NCI-H446 (cell line): ENCODE measurements at places on chromosomes 3 and 15.

DNA sequence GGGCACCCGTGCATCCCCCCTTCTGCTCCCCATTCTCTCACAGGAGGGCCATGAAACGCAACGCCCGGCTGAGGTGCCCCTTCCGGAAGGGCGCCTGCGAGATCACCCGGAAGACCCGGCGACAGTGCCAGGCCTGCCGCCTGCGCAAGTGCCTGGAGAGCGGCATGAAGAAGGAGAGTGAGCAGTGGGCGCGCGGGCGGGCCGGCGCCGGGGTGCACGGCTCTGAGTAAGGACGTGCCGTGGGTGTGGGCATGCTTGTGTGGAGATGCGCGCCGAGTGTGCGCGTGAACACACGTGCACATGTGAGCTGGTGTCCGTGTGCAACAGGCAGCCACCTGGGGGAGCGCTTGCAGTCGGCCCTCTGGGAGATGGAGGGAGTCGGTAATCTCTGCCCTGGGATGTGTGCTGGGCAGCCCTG is 28.1 kb downstream of the NR1I2 start:
- no peak for DNase-seq

- no peak for DNase-seq
Observed at GRCh38 chr3:126124148-126124868, 40.4 kb upstream of the SLC41A3 start.

DNA sequence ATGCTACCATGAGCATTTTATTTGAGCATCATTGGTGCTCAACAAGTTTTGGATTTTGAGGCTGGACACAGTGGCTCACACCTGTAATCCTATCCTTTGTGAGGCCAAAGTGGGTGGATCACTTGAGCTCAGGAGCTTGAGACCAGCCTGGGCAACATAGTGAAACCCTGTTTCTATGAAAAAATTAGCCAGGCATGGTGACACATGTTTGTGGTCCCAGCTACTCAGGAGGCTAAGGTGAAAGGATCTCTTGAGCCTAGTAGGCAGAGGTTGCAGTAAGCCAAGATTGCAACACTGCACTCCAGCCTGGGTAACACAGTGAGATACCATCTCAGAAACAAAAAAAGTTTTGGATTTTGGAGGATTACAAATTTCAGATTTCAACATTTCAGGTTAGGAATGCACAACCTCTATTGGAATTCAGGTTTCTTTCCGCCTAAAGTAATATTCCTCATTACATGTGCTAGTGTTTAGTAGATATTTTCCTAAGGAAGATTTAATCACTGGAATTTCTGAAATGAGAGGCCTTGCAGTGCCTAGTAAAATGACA is 27.6 kb downstream of the CNOT10 start:
- DNase-seq: no peak

- no peak for DNase-seq
Observed at GRCh38 chr3:38374221-38374620, 27.6 kb downstream of the XYLB start.

DNA sequence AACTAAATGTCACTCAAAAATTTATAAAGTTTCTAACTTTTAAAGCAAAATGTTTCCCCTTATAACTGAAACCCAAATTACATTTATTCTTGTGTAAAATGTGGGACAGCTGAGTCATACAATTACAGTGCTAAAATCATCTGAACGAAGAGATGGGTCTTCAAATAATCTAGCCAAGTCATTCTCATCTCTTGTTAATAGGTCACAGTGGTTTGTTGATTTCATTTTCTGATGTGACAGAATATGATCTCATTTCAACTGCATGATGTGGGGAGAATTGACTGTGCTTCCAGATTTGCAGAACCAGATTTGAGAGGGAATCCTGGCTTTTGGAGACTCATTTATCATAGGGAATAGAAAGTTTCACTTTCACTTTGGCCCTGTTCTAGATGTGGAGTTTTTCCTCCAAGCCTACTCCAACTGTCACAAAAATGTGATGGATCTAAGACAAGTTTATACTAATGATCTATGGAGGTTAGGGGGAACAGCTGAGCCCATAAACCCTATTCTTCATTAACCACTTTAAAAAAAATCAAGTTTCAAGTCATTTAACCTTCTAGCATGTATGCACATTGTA is 685.0 kb downstream of the PDCD6IP start:
- no peak for DNase-seq

DNA sequence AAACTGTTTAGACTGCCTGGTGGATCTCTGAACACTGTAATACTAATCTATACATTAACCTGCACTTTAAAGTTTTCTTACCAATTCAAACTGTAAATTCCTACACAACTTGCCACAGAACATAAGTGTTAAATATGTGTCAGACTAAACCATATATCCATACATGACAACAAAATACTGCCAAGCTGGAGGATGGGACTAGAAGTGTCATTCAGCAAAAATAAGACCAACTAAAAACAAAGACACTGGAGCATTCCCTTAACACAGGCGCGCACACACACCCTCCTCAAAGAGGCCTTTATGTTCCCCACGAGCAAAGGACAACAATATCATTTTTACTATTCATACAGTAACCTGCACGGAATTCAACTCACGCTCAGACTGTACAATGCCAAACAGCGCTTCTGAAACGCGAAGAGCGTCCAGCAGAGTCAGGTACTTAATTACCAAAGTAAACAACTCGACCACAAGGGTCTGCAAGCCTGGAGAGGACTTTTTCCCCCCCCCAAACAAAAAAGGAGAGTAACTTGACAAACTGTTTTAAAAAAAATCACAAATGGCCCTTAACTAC is 1.1 kb downstream of the DCUN1D1 start:
- no peak for DNase-seq

GRCh38 chr3:112587336-112587735 is 25.5 kb downstream of the SLC35A5 start:
- no peak for DNase-seq

GRCh38 chr15:64443016-64443415 is 17.4 kb upstream of the ZNF609 start:
- DNase-seq: no peak

- DNase-seq: no peak
Observed at GRCh38 chr3:4719046-4719501, 225.9 kb downstream of the ITPR1 start.

DNA sequence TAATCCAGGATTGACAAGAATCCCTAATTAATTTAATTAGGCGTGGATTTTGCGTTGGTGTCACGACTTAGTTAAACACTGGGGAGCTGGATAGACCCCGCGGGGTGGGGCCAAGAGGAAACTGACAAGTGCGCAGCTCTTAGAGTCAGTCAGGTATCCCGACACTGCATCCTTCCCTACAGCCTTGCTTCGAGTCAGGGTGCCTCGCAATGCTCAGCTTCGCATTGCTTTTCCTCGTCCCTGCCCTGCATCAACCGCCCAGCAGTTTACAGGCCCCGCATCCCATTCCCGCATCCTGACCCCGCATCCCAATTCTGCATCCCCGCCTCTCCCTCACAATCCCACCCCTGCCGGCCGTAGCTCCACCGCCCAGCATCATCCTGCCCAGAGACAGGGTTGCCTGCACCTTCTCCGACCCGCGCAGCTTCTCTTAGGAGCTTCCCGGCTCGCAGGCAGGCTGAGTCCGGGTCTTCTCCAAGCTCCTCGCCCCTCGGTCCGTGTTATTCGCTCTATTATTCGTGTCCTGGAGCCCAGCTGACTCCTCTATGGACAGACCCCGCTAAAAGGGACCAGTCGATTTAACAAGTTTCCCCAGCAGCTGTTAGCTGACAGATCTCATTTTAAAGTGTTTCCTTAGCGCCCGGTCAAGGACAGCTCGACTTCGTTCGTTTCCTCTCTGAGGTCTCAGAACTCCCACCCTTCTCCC is 699 bp upstream of the SHOX2 start:
- DNase-seq: peak; percentile 60

- DNase-seq: no peak
Observed at GRCh38 chr15:49024840-49025239, 21.4 kb downstream of the SECISBP2L start.

DNA sequence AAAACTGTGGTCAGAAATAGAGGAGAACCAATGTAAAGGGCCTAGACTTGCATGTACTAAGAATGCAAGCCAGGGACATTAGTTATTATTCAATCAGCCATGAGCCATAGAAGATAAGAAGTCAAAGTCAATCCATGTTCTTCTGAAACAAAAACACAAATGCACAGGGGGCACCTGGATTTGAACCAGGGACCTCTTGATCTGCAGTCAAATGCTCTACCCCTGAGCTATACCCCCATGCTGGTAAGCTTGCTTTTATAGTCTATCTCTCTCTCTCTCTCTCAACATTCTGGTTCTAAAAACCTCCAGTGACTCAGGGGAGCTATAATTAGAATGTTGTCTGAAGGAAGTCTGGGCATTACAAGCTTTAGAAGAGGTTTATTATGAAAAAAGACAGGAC is 85.6 kb upstream of the ACP3 start:
- DNase-seq: no peak

- DNase-seq: no peak
Observed at GRCh38 chr3:122183521-122183892, at the start of gene CASR. Gene CASR, plus strand, starts transcription at chr3:122183668. Its CDS starts 70,522 bp downstream, at chr3:122254190.

- DNase-seq: no peak
Observed at GRCh38 chr3:128784232-128784631, 58.2 kb downstream of the RAB7A start.

DNA sequence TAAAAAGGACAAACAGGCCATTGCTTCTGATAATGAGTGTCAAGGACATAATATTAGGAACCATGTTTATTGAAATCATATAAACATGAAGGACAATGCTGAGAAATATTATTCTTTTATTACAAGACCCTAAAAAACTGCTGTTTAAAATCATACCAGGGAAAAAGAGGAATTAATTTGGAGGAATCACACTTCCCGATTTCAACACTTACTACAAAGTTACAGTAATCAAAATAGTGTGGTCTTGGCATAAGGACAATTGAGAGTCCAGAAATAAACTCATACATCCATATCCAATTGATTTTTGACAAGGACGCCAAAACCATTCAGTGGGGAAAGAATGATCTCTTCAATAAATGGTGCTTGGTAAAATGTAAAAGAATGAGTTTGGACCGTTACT is 13.0 kb downstream of the CYP1A1 start:
- DNase-seq: no peak

DNA sequence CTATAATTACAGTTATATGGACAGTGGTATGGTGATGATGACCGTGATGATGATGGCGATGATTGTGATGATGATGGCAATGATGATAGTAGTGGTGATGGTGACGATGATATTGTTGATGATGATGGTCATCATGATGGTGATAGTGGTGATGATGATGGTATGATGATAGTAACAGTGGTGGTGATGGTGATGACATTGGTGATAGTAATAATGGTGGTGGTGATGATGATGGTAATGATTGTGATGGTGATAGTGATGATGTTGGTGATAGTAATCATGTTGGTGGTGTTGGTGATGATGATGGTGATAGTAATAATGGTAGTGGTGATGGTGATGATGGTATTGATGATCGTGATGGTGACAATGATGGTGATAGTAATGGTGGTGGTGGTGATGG is 504.4 kb downstream of the GABRG3 start:
- no peak for DNase-seq

DNA sequence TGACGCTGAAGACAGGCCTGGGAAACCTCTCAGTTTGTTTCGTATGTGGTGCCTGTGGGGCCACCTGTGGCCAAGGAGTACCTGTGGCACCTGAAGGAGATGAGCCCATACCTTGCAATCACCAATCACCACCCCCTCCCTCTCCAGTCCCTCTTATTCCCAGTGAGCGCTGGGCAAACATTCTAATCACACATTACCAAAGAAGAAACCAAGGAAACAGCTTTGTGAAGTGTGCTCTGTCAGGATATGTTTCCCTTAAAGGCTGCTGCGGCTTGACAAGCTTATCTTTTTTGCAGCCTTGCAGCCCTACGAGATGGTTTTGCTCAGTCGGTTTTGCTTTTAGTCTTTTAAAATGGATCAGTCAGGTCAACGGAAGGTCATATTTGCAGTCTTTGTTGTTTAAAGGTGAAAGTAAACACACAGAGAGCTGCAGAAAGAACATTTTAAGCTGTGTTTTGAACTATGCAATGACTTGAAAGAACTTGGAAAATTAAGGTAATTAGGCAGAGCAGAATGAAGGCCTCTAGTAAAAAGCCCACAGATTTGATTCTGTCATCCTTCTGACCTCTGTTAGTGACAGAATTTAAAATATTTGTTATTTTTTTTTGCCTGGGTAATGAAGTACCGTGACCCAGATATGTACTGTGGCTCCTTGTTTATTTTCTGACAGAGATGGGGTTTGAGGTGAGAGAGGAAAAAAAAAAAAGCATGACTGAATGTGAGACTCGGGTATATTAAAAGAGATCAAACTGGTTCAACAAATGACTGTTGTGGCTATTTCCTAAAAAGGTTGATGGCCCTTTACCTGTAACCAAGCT is 461.4 kb downstream of the NSUN3 start:
- no peak for DNase-seq

GRCh38 chr3:133527081-133527715 is 46.3 kb upstream of the CDV3 start:
- DNase-seq: no peak

- no peak for DNase-seq
Observed at GRCh38 chr3:195058336-195059005, 212.5 kb downstream of the XXYLT1 start.

DNA sequence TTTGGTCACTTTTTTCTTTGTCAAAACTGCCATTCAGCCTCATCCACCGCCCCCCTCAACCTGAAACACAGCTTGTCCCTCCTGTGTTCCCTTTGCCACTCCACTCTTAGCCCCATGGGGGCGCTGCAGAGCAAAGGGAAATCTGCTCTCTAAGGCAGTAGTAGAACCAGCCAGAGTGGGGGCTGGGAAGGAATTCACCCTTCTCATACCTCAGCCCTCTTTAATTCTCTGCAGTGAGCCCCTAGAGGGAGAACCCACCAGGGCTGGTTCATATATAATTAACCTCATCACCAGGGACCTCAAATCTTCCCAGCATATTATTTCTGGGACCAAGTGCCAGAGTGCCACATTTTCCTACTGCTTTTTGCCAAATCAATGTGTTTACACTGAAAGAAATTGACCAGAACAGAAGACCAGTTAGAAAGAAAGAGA is 2.8 kb upstream of the BCL6 start:
- DNase-seq: peak; percentile 94

DNA sequence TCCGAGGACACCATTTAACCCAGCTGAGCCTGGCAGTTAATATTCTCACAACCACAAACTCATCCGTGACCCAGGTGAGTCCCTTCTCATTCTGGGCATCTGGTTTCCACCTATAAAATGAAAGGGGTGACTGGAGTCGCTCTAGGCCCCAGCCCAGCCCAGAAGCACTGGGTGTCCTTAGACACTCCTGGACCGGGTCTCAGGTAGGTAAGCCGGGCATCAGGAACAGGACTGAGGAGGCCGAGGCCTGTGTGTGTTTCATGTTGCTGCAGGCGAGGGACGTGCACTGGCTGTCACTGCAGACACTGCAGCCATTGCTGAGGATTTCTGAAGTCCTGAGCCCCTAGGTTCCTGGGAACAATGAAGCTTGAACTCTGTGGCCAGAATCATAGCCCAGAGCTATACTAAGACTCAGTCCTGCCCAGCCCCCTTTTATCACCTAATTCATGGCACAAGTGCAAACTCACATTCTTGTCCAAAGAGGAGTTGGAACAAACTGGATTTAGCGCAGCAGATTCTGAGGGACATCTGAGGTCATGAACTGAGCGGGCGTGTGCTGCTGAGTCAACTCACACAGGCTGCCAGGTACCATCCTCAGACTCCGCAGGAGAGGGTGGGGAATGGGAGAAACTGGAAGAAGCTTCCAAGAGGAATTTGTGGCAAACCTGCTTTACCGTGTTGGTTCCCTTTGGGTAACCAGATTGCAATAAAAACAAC is 184.9 kb downstream of the FAM43A start:
- no peak for DNase-seq
